Esophagus muscularis mucosa (tissue), 4 donors: ENCODE measurements at places on chromosomes 16 and 17. TPM values are rescaled to one million over a fixed set of nuclear protein-coding genes. Genes with fewer than 3 reads are reported as not detected.

GRCh38 chr16:79081297-79082066, 519.1 kb downstream of the MAF start:
- no peak for DNase-seq

DNA sequence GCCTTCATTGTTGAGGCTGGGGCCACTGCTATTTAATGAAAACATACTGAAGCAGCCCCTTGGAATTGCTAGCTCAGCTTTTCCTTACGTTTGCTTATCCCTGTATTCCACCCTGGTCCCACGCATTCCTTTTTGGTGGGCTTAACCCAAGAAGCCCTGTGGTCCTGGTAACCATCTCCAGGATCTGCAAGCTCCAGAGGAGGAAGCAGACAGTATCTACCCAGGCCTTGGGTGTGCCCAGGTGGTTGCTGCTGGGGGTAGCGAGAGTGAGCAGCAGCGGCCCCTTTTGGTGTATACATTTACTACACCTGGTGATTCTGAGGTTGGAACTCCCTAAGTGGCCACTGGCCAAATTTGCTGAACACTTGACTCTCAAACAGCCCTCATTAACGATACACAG, 97.7 kb downstream of the CBLN1 start:
- no peak for DNase-seq

GRCh38 chr17:35889818-35890773, 9.9 kb upstream of the CCL5 start:
- no peak for DNase-seq

- no peak for DNase-seq
These were observed 40.5 kb downstream of the BEAN1 start for GRCh38 chr16:66467611-66468010.

DNA sequence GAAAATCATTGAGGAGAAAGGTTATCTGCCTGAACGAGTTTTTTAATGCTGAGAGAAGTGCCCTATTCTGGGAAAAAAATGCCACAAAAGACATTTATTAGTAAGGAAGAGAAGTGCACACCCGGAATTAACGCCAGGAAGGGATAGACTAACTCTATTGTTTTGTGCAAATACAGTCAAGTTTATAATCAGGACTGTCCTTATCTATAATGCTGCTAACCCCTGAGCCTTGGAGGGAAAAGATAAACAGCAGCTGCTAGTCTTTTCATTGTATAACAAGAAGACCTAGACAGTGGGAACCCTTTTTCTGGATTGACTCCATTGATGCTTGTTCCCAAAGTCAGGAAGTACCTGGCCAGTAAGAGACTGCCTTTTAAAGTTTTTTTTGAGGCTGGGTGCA, 26.5 kb downstream of the BCAS3 start:
- DNase-seq = no peak

DNA sequence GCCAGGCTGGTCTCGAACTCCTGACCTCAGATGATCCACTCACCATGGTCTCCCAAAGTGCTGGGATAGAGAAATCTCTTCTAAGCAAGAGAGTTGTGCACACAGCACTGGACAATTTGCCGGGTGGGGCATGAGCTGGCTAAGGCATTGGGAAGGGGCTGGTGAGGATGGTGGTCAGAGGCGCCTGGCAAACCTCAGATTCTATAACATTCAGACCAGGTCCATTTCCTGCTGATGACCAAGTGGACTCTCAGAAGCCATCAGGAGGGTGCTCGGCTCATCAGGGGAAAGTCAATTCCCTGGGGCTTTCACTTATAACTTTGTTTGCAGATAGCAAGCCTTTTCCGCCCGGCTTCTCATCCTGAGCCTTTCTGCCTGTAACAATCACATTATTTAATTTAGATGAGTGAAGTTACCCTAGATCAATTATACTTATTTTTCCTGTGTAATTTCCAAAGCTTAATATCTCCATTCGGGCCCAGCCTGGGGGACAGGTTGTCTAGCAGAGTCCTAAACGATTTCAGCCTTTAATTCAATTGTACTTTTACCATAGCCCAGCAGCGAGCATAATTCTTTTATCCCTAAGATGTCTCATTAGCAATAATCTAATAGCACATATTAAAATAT, 15.0 kb upstream of the SLC6A2 start:
- DNase-seq = no peak

DNA sequence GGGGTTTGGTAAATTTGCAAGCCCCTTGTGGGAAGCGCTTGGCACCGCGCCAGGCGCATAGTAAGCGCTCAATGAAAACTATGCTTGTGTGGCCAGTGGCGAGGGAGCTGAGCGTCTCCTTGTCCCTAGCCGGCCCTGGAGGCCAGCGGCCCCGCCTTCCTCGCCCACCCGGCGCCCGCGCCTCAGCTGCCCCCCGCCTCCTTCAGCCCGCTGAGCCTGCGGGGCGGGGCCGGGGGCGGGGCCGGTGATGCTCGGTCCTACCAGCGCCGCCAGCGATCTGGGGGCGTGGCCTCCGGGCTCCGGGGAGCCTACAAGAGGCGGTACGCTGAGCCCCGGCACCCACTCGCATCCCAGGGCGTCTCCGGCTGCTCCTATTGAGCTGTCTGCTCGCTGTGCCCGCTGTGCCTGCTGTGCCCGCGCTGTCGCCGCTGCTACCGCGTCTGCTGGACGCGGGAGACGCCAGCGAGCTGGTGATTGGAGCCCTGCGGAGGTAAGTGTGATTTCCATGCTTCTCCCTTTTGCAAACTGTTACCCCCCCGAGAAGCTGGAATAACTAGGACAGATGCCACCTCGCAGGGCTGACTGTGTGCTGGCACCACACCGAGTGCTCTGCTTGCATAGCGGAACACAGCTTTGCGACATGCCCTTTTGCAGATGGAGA, at the start of gene CRISPLD2:
CRISPLD2 (plus strand) TSS at position 342 of the 661 bp plus-strand sequence. CDS start 18,511 bp downstream, outside the sequence.
- DNase-seq = peak; percentile 98

The ST6GALNAC1 gene
- 4.9 TPM for total RNA-seq

The CRHR1 gene
- total RNA-seq = not detected

The HCRT gene
- not detected for total RNA-seq
